ENCODE measurements at places on chromosomes 6 and 20.
A peak's percentile ranks its signal among the peaks of the same experiment; 100 is the strongest.

DNA sequence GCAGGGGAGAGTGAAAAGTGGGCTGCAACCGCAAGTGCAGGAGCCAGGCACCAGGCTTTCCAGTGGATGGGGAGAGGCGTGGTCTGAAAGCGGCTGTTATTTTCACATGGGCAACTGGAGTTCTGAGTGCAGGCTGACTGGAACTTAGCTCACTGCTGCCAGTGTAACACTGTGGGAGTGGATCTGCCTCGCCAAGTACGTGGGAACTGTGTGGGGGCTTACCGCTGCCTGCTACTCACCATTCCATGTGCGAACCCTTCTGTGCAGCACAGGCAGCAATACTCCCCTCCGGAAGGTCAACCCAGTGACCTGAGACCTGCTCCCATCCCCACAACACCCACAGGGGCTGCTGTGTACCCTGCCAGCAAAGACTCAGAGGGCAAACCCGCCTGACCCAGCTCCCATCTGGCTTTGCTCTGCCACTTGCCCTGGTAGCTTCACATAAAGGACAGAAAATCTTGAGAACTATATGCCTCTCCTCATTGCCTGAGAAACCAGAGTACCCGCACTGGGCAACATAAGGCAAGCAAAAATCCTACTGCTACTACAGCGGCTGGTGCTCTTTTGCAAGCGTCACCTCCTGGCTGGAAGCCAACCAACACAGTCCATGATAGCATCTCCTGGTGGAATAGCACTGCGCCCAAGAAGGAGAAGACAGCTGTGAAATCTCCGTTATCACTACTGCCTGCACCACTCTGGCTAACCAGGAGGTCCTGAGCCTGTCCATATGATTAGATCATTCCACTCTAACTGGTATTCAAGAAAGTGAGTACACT, 54.4 kb upstream of the SIRPG start:
- no peak for DNase-seq

- DNase-seq, result no peak
Observed at GRCh38 chr6:105882121-105882803, 203.9 kb upstream of the PRDM1 start.

DNA sequence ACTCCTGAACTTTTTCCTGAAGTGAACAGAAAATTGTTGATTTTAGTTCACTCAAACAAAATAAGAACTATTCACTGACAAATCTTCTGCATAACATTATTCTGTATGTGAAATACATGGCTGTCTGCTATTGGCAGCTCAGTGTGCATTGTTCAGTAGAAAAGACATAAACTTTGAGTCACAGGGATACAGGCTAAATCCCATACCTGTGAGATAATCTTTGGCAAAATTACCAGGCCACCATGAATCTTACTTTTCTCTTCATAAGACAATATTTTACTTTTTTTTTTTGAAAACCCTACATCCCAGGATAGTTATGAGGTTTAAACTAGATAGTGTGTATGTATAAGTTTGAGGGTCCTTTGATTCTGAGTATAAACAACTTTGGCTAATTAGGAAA, 224.8 kb downstream of the GRM1 start:
- DNase-seq, result no peak

GRCh38 chr6:95784869-95785268, 207.5 kb downstream of the MANEA start:
- DNase-seq, result no peak

DNA sequence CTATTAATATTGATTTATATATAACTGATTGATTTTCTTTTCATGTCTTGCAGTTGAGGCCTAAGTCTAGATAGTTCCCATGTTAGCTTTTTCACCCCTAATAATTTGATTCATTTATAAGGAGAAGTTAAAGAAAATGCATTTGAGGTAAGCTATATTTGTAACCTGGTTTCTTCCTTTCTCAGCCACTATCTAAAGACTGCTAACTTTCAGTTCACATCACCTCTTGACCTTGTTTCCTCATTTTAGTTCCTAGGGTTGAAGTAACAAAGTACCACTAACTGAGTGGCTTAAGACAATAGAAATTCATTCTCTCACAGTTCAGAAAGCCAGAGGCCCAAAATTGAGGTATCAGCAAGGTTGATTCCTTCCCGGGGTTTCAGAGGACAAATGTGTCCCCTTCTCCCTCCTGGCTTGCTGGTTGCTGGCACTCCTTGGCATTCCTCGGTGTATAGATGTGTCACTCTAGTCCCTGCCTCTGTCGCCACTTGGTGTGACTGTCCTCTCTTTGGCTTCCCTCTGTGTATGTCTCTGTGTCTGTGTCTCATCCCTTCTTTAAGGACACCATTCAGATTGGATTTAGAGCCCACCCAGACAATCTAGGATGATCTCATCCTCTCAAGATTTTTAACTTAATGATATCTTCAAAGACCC, 55.9 kb upstream of the C20orf144 start:
- no peak for DNase-seq

DNA sequence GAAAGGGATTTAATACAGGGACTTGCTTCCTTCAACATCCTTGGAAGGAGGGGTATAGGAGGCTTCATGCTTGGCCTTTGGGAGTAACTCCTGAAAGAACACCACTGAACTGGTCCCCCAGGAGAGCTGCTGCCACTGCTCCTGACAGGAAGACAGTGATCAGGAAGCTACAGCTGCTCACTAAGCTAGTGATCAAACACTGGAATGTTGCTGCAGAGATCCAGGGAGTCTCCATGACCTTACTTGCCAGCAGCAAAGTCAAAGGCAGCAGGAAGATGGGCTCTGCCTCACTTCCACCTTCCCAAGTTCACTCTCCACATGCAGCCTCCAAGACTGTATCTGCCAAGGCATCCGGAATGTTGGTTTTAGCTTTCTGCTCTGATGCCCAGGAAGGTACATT, 31.8 kb downstream of the PIM1 start:
- DNase-seq, result no peak

DNA sequence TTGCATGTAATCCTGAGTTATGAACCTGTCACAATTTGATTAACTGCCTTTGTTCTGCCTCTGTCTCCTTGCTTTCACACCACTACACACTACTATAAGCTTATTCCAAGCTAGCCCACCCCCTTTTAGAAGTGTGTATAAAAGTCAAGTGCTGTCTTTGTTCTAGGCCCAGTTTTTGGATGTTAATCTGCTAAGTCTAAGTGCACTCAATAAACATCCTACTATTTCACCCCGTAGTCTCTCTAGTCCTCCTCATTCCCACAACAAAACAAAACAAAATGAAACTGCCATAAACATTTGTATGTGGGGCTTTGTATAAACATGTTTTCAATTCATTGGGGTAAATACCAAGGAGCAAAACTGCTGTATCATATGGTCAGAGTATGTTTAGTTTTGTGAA, 16.1 kb upstream of the SPACA1 start:
- no peak for DNase-seq

DNA sequence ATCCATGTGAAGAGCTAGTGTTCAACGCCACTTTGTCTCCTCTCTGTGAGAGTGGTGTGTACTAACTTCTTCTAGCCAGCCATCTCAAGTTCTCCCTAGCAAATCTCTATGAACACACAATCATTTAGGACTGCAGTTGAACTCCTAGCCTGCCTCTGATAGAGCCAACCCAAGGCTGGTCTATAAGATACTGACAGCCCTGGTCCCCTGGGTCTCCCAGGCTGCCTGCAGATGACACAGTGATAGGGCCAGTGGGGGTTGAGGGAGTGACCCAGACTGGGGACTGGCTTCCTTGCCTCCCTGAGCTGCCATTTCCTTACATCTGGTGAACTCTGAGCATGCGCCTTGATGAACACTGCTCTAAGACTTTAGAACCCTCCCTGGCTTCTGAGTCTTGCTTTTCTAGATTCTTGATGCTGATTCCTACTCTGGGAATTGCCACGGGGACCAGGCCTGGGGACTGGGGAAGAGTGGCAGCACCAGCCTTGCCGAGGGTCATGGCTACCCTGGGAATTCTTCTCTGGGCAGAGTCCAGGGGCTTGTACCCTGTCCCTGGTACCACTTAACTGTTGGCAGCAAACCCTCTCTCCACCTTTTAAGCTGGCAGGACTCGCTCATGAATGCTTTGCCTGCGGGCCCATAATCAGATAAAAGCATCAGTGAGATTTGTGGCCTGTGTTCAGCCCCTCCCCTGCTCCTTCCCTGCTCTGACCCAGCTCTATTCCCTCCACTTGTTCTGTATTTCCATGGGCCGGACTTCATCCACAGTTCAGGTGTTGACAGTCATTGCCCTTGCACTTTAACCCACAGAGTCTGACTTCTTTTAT, 130.8 kb upstream of the CHD6 start:
- no peak for DNase-seq

GRCh38 chr20:54284928-54285704, 77.2 kb downstream of the PFDN4 start:
- peak; percentile 2 for DNase-seq

GRCh38 chr6:72631480-72631879, 9.6 kb downstream of the KCNQ5 start:
- DNase-seq, result peak; percentile 60

DNA sequence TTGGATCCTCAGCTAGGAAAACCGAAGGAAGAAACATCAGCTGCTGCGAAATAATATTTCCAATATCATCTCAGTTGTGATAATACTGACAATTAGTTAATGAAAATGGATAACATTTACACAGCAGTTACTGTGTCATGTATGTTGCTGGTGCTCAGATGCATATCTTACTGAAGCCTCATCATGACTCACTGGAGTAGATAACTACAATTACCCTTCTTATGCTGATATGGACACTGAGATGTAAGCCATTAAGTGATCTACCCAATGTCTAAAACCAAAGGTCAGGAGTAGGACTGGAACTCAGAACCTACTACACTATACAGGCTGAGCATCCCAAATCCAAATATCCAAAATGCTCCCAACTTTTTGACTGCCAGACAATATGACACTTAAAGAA, 54.7 kb upstream of the LYRM2 start:
- DNase-seq, result no peak

- DNase-seq, result no peak
Observed at GRCh38 chr6:155234167-155234566, 29.6 kb upstream of the CLDN20 start.

DNA sequence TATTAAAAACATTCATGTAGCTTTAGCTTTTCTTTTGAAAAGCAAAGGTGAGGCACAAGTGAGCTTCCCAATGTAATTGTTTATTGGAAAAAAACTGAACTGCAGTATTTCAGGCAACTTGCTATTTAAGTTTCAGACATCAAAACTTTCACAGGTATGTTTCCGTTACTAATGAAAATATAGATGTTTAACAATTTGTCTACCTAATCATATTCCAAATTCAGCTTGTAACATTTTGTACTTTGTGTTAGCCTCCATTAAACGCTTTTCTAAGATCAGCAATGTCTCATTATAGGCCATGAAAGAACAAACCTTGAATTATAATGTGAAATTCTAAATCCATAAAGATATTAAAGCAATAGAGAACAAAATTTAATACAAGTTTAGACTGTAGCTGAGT, 69.5 kb downstream of the AHI1 start:
- no peak for DNase-seq

GRCh38 chr6:87196275-87196842, 41.0 kb downstream of the ZNF292 start:
- DNase-seq, result no peak

GRCh38 chr6:93048381-93048780, 371.0 kb downstream of the EPHA7 start:
- DNase-seq, result no peak

DNA sequence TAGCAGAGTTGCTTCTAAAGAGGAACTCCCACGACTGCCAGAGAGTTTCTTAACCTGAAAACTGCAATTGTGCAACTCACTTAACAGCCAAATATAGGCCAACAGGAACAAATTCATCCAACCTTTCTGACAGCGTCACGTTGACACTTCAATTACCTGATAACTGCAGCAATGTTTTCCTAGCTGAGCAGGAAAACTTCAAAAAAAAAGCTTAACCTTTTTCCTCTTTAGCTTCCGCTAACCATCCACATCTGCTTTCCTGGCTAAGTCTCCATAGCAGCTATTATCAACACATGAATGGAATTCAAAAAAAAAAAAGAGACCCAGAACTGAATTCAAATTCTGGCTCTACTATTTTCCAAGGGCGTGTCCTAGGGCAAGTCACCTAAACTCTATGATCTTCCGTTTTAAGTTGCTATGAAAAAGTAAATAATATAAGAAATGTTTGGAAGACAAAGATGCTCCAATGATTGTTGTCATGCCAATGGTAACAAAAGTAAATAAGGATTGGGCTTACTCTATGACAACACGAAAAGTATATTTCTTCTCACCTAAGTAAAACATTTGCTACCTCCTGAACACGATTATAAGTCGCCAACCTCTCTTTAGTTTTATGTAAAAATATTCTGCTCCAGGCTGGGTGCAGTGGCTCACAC, 524.6 kb upstream of the JARID2 start:
- DNase-seq, result no peak

- DNase-seq, result no peak
Observed at GRCh38 chr6:1781152-1781816, 171.6 kb downstream of the FOXC1 start.

DNA sequence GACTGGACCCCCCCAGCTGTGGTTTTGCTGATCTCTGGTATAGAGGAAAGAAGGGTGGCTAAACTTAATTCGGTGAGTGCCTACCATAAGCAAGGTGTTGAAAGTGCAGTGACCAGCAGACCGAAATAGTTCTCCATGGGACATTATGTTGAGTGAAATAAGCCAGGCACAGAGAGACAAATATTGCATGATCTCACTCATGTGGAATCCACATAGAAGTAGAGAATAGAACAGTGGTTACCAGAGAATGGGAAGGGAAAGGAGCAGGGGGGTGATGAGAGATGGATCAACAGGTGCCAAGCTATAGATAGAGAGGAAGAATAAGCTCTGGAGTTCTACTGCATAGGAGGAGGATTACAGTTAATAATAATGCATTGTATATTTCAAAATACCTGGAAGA, 9.7 kb upstream of the GCNT2 start:
- DNase-seq, result peak; percentile 62

DNA sequence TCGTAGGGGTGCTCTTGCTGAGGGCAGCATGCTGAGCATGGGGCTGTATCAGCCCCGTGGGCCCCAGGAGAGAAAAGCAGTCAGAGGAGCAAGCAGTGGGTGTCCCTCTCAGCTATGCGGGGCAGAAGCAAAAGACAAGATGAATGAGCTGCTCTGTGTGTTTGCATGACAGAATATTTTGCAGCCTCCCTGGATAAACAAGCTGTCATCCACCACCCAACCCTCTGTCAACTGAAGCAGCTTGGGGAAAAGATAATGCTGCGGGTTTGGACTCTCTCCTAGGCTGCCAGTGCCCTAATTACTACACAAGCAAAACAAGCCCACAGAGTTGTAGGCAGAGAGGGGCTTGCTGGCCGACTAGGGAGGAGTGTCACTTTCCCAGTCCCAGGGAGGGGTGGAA, 82.3 kb upstream of the PTPRT start:
- no peak for DNase-seq

- no peak for DNase-seq
Observed at GRCh38 chr6:102742028-102742427, 1348.5 kb downstream of the GRIK2 start.

DNA sequence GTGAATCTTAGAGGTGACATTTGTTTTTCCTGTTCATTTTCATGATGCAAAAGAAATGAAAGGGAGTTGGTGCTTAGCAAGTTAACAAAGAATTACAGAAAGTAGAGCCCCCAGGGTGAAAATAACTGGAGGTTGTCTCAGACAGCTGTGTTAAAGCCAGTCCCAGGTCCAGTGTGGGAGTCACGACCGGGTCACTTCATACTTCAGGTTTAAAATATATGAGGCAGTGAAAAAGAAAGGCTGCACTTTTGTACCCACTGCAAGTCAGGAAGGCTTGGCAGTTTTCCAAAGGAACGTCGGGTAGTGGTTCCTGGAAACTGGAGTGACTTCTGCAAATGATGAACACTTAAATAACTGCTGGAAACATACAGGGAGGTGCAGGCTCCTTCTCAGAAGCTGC, 91.5 kb upstream of the THBS2 start:
- no peak for DNase-seq

GRCh38 chr20:40650707-40651106, 38.3 kb downstream of the MAFB start:
- no peak for DNase-seq

GRCh38 chr20:50686821-50687220, 4.5 kb downstream of the RIPOR3 start:
- DNase-seq, result no peak
